Endothelial cell (in vitro differentiated cells): ENCODE measurements at places on chromosomes 2 and 18. TPM values are rescaled to one million over a fixed set of nuclear protein-coding genes. Genes with fewer than 3 reads are reported as not detected.

- peaks cover 12% of the 10 kb centered on the region for H3K4me1 ChIP-seq
- H3K4me3 ChIP-seq, result no peak overlapping the region
- no peaks in the 10 kb centered on the region for H3K36me3 ChIP-seq
- DNase-seq, result no peak
Measured at GRCh38 chr2:127169066-127169660, 50.9 kb downstream of the CYP27C1 start.

Gene GALNT13
- total RNA-seq, result 26.3 TPM

GRCh38 chr2:71945603-71945959 lies 202.1 kb downstream of the CYP26B1 start:
- H3K36me3 ChIP-seq, result no peaks in the 10 kb centered on the region
- no peak overlapping the region for H3K27ac ChIP-seq
- H3K27me3 ChIP-seq, result peaks cover 10% of the 10 kb centered on the region
- no peak for DNase-seq

DNA sequence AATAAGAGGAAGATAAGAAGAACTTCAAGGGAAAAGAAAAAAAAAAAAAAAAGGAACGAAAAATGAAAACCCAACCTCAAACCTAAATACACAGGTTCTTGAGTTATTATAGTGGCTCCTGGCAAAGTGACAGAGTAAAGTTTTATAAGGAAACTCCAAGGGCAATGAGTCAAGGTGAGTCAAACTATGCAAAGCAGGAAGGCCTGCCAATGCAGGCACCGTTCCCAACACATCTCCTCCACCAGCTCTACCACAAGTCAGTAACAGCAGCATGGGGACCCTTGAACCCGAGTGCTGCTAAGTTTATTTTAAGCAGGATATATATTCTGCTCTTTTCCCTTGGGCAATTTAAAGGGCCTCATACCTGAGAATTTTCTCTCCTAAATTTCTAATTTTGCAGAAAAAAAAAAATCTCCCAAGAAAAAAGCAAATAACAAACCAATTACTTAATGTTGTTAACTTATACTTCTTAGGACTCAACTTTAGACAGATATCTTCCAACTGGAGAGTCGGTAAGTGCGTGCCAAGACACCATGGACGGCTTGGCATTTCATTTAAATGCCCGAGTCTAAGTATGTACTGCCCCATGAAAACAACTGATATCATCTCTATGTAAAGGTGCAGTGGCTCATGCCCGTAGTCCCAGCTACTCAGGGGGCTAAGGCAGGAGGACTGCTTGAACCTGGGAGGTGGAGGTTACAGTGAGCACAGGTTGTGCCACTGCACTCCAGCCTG lies 75.7 kb upstream of the TFCP2L1 start:
- peaks cover 4% of the 10 kb centered on the region for H3K27me3 ChIP-seq
- H3K36me3 ChIP-seq, result peaks cover 21% of the 10 kb centered on the region
- no peak for DNase-seq
- H3K4me3 ChIP-seq, result no peak overlapping the region
- no peaks in the 10 kb centered on the region for H3K4me1 ChIP-seq

- H3K36me3 ChIP-seq, result no peaks in the 10 kb centered on the region
- H3K4me3 ChIP-seq, result no peak overlapping the region
- peaks cover 5% of the 10 kb centered on the region for H3K27me3 ChIP-seq
- H3K4me1 ChIP-seq, result peaks cover 26% of the 10 kb centered on the region
- no peak for DNase-seq
Measured at GRCh38 chr2:234405462-234405861, 91.4 kb downstream of the ARL4C start.

Gene SERPINB3
- total RNA-seq, result not detected

Gene MEP1B
- 0.15 TPM for total RNA-seq

Gene NEB
- 0.64 TPM for total RNA-seq

Gene NAT8
- not detected for total RNA-seq

DNA sequence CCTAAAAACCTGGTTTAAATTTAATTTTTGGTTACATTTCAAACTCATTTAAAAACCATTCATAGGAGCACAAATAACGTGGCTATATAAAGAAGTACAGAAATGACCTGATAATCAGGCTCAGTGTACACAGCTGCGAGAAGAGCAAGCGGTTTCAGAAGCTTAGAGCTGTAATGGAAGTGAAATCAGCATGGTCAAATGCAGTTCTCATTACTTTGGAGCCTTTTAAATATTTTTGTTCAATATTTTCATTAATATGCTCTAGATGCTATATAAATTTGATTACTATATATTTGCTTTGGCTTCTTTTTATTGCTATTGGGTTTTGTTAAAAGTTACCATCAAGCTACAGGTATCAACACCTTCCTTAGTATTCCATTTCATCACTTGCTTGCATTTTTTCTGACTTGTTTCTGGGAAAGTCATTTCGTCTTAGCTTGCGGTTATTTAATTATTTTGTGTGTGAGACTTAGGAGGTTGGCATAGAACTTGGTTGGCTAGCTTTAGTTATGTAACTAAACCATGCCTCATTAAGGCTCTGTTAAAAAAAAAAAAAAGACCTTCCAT lies 58.7 kb downstream of the AFTPH start:
- H3K36me3 ChIP-seq, result no peaks in the 10 kb centered on the region
- H3K4me3 ChIP-seq, result no peak overlapping the region
- no peaks in the 10 kb centered on the region for H3K27me3 ChIP-seq
- DNase-seq, result no peak

Gene SNRPD1
- 82.5 TPM for total RNA-seq

- H3K4me1 ChIP-seq, result no peaks in the 10 kb centered on the region
- no peak overlapping the region for H3K27ac ChIP-seq
- DNase-seq, result no peak
Measured at GRCh38 chr2:146814971-146815370, 1029.9 kb upstream of the ACVR2A start.

GRCh38 chr2:124327303-124327702 lies 302.2 kb downstream of the CNTNAP5 start:
- DNase-seq, result no peak
- H3K4me1 ChIP-seq, result peaks cover 12% of the 10 kb centered on the region
- no peak overlapping the region for H3K4me3 ChIP-seq
- H3K27ac ChIP-seq, result no peak overlapping the region

- no peak for DNase-seq
- H3K4me1 ChIP-seq, result no peaks in the 10 kb centered on the region
- no peak overlapping the region for H3K27ac ChIP-seq
- peaks cover 4% of the 10 kb centered on the region for H3K36me3 ChIP-seq
- H3K4me3 ChIP-seq, result no peak overlapping the region
- no peaks in the 10 kb centered on the region for H3K27me3 ChIP-seq
Measured at GRCh38 chr2:60119778-60120177, 433.7 kb downstream of the BCL11A start.

GRCh38 chr2:73952499-73953446 lies 26.1 kb downstream of the DGUOK start:
- no peak overlapping the region for H3K27ac ChIP-seq
- H3K4me1 ChIP-seq, result no peaks in the 10 kb centered on the region
- no peak overlapping the region for H3K4me3 ChIP-seq
- peaks cover 48% of the 10 kb centered on the region for H3K36me3 ChIP-seq
- H3K27me3 ChIP-seq, result no peaks in the 10 kb centered on the region

GRCh38 chr2:22020091-22020742 lies 896.4 kb downstream of the TDRD15 start:
- no peak overlapping the region for H3K27ac ChIP-seq
- no peaks in the 10 kb centered on the region for H3K36me3 ChIP-seq
- no peak for DNase-seq
- H3K4me1 ChIP-seq, result no peaks in the 10 kb centered on the region
- no peak overlapping the region for H3K4me3 ChIP-seq
- H3K27me3 ChIP-seq, result no peaks in the 10 kb centered on the region

- DNase-seq, result no peak
- H3K27me3 ChIP-seq, result peaks cover 1% of the 10 kb centered on the region
- H3K27ac ChIP-seq, result peak overlapping the region; percentile 64
- peaks cover 13% of the 10 kb centered on the region for H3K4me1 ChIP-seq
Measured at GRCh38 chr2:182907081-182907830, 40.8 kb upstream of the FRZB start.

Gene LCT
- 0.13 TPM for total RNA-seq

DNA sequence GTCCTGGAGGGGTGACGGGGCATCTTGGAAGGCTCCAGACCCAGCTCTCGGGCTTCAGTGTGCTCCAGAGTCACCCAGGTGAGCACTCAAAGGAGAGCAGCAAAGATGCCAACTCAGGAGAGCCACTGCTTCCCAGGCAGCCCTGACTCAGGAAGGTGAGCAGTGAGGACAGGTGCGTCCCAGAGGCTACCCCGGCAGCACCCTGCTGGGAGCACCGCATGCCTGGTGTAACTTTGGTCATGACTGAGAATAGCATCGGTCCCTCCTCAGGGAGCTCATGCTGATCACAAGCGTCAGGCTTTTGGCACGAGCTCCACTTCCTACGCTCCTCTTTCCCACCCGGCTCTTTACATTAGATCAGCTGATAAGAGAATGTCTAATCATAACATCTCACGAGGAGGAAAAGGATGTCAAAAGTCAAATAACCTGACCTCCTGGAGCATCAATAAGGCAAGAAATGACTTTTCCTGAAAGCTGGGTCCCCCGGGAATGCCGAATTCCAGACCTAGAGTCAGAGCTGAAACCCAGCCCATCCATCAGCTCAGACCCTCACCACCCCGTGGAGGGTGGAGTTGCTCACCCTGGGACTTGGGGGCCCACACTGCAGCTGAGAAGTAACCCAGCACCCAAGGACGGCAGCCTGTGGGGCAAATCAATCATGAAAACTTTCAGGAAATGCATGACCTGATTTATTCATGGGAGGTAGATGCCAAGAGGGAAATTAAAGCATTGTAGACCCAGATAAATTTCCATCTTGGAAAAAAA lies 248.8 kb downstream of the ACKR3 start:
- H3K27me3 ChIP-seq, result peaks cover 3% of the 10 kb centered on the region
- no peak overlapping the region for H3K27ac ChIP-seq
